ENCODE measurements at places on chromosomes 3 and 15. TPM values are rescaled to one million over a fixed set of nuclear protein-coding genes. Genes with fewer than 3 reads are reported as not detected.

- no peak for DNase-seq
These were observed 1.6 kb downstream of the NXPE3 start for GRCh38 chr3:101780661-101781060.

- DNase-seq = no peak
These were observed 203.7 kb downstream of the TJP1 start for GRCh38 chr15:29618586-29618985.

Gene LRRIQ4
- total RNA-seq = not detected

Gene WDR93
- 0.20 TPM for total RNA-seq

GRCh38 chr15:39118510-39118909 is 462.4 kb upstream of the THBS1 start:
- no peak for DNase-seq

DNA sequence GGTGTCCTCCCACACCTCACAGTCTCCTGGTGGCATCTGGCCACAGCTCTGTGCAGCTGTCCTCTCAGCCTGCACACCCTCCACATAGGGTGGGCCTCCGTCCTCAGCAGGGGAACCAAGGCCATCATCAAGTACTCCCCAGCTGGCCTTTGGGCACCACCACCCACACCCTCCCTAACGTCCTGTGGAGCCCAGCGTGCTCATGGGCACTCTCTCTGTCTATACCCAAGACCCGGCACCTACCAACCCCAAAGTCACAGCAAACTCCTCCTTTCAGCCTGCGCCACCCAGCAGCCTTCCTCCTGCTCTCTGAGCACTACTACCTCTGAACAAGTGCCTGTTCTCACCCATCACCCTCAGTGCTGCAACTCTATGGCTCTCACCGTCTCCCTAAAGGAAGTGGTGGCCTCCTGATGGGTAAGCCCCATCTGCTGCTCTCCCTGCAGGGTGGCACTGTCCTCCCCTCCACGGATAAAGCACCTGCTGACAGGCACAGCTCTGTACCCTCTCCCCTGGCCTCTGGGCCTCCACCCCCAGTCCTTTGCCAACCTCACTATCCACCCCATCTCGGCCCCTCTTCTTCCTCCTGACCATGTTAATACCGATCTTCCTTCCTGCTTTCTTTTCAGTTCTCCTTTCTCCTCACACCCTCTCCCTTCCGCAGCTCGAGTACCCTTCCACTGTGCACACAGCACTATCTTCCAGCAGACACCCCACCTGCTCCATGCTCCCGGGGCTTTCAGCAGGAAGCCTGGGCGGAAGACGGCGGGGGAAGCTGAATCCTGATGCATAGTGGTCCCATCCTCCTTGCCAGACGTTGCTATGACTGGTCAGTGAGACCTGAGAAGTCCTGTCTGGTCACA is 31.5 kb downstream of the SLC41A3 start:
- peak; percentile 54 for DNase-seq

GRCh38 chr3:188240189-188240981 is 86.4 kb downstream of the LPP start:
- DNase-seq = no peak

GRCh38 chr3:172359231-172359630 is 89.0 kb downstream of the GHSR start:
- no peak for DNase-seq

GRCh38 chr15:100596792-100597191 is 5.2 kb downstream of the LINS1 start:
- no peak for DNase-seq

DNA sequence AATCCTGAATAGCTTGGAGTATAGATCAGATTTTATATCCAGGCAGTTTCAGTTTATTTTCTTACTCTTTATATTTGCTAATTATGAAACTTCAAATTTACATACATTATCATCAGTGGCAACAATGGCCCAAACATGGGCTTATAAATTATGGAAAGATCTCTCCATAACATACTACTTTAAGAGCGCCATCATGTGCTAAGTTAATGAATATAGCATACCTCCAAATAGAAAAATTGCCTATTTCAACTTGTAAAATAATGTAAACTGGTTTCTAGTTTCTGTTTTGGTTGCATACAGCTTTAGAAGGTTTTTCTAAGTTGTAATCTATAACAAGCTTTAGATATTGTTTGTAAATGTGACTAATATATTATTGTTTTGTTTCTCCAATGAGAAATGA is 531.3 kb upstream of the UBE2E2 start:
- no peak for DNase-seq

DNA sequence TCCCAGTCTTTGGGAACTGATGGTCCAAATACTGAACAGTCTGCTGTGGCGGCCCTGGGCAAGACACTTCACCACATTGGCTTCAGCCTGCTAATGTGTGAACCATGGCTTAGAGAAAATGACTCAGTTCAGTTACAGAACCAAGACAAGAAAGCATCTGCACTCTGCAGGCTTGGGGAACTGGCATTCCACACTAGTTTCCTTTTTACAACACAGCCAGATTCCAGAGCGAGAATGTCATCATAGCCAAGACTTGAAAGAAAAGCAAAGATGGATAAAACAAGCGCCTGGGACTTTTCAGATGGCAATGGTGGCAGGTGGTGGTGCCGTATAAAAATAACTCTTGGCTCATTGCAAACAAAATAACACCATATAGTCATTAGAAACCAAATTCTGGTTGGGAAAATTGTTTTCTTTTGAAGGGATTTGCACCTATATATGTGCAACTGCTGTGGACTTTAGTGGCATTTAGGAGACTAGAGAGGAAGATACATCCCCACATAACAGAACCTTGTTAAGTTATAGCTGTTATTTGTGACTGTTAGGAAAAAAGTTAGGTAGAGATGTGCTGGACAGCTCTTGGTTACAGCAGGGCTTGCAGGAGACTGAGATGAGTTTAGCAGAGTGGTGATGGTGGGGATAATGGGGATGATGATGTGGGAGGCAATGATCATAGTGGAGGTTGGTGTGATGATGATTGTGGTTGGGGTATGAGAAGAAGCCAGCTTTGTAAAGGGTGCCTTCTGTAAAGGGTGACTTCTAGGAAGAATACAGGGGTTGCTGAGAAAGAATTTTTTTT is 273.6 kb downstream of the THRB start:
- peak; percentile 79 for DNase-seq

- DNase-seq = no peak
These were observed 39.0 kb upstream of the UBE3A start for GRCh38 chr15:25477816-25478215.

DNA sequence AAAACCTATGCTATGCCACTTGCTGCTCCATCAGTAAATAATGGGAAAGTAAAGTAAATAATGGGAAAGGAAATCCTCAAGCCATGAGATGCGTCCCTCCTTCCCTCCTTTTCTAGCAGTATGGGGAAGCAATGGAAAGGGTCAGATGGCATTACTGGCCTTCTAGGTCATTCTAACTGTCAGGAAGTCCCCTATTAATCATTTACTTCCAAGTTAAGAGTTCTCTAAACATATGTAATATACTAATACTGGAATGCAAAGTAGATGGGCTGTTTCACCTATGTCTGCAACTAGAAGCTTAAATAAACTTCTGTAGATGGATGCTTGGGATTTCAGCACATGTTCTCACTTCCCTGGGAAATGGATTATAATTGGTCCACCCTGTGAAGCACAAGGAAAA is 55.9 kb downstream of the MDFIC2 start:
- DNase-seq = no peak

- no peak for DNase-seq
These were observed 74.2 kb upstream of the SATB1 start for GRCh38 chr3:18499301-18499700.

GRCh38 chr15:80878867-80879250 is 99.7 kb downstream of the CEMIP start:
- no peak for DNase-seq

Gene KNG1
- total RNA-seq = 0.59 TPM

DNA sequence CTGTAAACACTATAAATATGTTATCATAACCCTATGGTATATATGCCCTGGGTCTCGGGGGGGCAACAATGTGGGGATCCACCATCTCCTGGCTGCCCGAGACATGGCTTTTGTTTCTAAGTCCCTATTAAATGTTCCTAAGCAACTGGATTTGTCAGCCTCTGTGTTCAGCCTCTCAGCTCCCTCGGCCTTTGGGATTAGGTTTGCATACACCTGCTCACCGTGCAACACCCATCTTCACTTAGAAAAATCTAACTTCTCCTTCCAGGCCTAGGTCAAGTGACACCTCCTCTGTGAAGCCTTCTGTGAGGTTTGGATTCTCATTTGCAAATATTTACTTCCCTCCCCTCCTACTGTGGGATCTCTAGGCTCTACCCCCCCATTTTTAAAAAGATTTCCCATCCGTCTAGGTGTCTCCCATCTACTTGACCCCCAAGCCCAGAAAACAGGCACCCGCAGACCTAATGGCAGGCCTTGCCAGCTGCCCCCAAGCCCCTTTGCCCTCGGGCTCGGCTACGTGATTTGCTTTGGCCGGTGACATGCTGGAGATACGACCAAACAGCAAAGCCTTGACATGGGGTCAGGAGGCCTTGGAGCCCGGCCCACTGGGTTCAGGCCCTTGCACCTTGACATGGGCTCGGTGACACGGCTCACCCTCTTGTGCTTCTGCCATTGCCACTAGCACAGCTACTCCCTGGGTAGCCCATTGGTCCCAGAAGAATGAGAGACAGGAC is 66.0 kb upstream of the BLM start:
- no peak for DNase-seq

DNA sequence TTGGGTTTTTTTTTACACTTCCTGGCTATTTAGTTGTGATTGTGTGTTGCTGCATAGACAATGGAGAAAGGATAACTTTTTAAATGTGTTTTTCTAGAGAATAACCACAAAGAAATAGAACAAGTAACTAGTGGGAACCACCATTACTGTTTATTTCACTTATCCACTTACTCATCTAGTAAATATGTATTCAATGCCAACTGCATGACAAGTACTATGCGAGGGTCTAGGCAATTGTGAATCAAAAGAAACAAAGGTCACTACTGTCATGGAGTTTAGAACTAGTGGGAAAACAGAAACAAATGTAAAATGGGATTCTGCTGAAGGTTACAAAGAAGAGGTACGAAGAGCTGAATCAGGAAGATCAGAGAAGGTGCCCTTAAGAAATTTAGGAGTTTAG is 600.9 kb upstream of the ROBO2 start:
- no peak for DNase-seq

DNA sequence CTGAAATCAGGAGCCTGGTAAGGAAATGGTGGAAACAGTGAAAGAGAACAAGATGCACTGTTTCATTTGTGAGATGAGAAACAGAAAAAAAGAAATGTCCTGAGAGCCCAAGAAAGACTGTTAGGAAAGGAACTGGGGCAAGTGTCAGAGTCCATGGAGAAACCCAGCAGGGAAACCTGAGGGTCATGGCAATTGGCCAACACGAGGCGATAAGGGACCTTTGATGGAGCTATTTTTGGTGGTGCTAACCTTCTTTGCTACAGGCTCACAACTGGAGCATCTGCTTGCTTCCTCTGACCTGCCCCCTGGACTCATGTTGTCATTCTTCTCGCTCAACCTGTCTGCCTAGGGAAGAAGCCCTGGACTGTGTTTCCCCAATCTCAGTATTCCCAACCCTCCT is 4.2 kb upstream of the TMEM41A start:
- no peak for DNase-seq

DNA sequence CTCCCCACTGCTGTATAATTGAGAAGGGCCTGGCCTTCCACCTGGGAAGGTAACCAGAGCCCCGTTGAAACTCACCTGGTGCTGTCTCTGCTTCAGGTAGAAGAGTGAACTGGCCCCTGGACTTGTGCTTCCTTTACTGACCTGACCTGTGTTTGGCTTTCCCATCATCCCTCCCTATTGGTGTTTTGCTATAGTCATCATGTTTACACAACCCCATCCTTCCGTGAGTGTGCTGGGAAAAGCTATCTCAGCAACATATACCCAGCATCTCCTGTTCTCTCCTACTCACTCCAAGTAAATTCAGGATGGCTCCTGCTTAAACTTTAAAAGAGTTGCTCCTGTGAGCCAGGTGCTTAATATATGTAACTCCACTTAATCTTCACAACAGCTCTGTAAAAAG is 77.2 kb upstream of the TSC22D2 start:
- no peak for DNase-seq

DNA sequence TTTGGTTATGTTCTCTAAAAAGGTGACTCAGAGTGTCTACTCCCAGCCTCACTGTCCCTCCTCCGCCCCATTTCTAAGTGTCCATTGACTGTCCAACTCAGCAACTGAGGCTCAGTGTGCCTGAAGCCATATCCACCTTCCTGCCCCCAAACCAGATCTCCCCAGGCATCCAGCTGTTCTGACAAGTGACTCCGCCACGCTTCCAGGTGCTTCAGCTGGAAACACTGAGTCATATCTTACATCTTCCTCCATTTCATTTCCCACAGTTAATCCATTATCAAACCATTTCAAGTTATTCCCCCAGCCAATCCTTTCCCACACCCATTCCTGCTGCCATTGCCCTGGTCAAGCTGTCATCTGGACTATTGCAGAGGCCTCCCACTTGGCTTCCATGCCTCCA is 17.1 kb downstream of the MAGEF1 start:
- DNase-seq = no peak

Gene LEKR1
- 0.70 TPM for total RNA-seq

- no peak for DNase-seq
These were observed 366.3 kb upstream of the LRRC3B start for GRCh38 chr3:26256224-26256623.

Gene MYL3
- total RNA-seq = 223 TPM

DNA sequence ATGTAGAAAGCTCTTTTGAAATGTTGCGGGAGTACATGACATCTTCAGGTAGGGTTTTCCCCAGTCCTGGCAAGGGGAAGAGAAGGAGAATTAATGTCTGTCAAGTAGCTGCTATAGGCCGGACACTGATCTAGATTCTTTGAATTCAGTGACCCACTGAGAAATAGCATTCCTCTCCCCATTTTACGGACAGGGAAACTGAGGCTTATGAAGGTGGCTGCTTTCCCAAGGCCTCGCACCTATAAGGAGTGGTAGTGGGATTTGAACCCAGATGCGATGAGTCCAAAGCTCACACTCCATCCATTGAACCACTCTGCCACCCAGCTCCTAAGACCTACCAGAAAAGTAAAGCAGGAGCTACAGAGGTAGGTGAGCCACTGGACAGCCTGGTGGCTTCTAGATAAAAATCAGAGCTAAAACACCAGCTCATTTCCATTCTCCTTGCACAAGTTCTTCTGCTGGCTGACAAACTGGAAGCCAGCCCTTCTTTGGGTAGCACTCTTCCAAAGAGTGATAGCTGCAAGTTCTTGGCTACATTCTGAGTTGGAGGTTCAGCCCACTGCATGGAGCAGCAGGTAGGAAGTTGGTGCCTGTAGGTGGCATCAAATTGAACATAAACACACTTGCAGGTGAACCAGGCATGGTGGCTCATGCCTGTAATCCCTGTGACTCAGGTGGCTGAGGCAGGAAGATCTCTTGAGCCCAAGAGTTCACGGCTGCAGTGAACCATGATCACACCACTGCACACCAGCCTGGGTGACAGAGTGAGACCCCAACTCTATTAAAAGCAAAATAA is 22.0 kb downstream of the ZNF710 start:
- no peak for DNase-seq

DNA sequence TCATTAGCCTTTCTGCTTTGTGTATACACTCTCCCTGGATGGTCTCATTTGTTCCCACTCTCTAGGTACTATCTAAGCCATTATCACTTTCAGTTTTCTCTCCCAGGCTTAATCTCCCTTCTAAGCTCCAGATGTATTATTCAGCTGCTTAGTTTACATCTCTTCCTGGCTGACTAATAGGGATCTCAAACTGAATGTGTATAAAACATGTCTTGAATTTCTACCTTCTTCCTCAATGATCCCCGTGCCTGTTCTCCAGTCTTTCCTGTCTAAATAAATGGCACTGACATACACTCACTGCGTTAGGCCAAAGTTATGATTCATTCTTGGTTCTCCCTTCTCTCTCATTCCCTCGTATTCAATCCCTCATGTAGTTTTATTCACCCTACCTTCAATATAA is 127.3 kb downstream of the NR2F2 start:
- DNase-seq = no peak

All from right atrium auricular region (tissue), 2 donors.